ENCODE measurements at places on chromosomes 5 and 9.

DNA sequence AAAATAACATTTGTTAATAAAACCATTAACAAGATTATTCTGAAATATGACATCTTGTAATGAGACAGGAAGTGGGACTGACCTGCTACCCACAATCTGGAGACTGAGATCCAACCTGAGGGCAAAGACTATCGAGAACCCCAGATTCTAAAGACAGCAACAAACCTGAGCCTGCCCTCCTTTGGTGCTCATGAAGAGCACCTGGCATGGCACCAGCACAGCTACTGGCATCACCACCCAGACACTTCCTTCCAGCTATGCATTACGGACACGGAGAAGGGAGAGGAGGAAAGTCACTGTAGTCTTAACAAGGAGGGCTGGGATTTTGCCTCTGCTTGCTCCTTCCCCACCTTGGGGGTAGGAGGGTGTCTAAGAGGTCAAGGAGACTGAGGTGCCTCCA lies 105.5 kb downstream of the AUH start:
- DNase-seq: no peak

DNA sequence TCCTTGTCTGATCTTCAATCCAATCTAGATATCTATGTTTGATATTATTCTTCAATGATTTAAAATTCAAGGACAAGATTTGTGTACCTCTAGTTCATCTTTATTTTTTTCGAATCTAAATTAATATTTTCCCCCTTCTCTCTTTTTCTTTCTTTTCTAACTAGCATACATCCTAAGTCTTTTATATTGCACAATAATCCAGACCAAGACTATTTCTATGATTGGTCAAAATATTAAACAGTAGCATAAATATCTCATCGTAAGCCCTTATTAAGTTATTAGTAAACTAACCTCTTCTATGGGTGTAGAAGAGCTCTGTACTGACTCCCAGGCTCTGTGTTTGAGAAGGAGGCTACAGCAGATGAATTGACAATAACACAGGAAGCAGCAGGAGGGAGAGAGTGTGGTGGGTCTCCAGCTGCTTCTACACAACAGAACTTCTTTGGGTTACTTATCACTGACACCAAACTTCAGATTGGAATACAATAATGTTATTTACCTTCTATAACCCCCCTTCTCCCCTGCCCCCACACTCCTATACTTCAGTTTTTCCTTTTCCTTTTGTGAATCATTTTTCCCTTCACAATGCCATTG lies 11.9 kb upstream of the PLCXD3 start:
- no peak for DNase-seq

DNA sequence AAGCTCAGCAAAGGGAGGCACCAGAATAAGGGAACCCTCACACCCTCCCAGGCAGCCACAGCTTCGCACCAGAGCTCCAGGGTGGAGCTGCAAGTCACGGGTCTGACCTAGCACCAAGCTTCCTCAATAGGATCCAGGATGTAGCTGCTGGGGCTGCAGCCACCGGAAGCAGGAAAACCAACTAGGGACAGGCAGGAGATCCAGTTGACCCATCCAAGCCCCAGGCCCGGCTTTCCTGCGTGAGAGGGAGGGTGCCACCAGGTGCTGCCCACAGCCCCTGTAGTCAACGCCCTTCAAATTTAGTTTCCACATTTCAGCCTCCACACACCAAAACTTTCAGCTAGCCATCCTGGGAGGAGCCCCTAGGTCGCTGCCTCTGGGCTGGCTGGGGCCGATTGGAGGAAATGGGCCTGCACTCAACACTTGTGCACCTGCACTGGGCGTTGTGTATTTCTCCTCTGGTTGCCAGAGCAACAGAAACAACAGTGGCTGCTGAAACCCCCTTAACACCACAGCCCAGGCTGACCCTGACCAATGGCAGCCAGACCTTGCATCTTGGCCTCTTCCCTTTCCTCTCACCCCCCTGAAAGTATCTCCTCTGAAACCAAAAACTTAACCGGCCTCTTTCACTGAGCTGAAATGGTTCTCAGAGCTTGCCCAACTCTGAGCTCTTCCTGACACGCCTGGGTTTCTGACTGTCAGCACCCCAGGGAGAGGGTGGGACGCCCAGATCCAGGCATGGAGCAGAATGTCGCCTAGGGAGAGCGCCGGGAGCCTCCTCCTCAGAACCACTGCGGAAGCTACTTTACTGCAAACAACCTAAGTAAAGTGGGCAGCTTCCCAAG lies 226.5 kb upstream of the MAP3K1 start:
- DNase-seq: no peak

DNA sequence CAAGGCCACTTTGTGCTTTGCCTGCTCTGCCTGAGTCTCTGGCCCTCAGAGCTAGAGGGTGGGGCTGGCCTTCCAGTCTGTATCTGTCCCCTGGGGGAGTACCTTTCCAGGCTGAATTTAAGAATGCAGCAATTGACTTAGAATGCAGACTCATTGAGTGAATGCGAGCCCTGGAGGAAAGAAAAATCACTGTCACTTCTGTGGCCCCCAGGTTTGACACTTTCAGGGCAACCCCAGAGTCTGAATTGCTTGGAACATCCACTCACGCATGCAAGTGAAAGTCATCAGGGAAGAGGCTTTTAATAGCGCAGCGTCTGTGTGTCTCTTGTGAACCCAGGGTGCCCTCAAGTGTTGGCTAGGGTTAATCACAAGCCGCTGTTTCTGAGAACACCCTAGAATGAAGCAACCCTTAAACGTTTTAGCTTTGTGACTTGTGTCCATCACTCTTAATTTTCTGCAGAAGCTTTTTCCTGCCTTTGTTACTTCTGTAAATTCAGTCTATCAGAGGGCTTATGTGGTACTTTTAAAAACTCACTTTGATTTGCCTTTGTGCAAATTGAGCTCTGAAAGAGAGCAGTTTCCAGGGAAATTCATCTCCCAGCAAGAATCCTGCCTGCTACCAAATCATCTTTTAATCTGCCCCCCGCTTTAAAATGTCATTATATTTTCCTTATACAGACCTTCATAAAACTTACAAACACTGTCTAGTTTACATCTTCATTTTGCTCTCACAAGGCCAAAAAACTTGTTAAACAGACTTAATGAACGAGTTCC lies 146.8 kb upstream of the IQGAP2 start:
- DNase-seq: peak; percentile 32

DNA sequence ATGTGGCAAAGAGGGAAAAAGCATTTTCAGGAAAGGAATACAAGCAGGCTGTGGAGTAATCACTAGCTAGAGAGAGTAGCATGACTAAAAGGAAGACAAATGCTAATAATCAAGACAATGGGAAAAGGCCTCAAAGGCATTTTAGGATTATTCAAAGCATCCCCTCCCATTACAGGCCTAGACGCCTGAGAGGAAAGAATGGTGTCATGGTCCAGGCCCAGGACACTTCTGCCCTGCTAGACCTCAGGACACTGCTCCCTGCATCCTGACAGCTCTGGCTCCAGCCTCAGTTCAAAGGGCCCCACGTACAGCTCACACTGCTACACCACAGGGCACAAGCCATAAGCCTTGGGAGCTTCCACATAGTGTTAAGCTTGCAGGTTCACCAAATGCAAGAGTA lies 40.8 kb upstream of the SHISAL2B start:
- no peak for DNase-seq

DNA sequence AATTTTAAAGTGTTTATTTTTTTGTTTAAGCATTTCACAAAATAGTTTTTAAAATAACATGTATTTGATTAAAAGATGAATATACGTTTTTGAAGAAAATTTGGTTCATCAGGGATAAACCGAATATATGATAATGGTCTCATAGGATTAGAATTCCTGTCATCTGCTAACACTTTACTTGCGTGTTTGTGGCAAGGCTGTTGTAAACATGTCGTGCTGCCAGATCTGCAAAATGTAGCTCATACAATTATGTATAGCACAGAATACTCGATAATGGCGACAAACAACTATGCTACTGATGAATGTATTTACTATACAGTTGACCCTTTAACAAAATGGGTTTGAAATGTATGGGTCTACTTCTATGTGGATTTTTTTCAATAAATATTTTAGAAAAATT lies 7.2 kb upstream of the TXNDC8 start:
- no peak for DNase-seq

DNA sequence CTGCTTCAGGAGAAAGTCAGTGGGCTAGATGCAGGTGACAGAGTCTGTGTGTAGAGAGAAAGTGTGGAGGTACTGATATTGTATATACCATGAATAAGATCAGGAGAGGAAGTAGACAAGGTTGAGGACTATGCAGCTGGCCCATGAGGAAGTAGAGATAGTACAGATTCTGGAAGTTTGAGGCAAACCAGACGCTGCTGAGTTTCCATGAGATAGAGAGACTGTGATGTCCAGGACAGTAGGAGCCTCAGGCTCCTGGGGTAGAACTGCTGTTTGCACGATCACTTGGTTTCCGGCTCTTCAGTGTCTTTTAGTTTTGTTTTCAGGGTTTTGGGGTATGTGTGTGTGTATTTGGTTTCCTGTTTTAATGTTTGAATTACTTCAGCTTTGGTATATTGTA lies 13.6 kb downstream of the OTULINL start:
- no peak for DNase-seq

- DNase-seq: no peak
Observed at GRCh38 chr5:173903396-173904140, 15.4 kb downstream of the CPEB4 start.

- no peak for DNase-seq
Observed at GRCh38 chr5:143156572-143156971, 246.9 kb downstream of the NR3C1 start.

GRCh38 chr9:37971108-37971459 lies 67.2 kb upstream of the SLC25A51 start:
- DNase-seq: no peak

GRCh38 chr5:123517476-123517875 lies 5.5 kb downstream of the CSNK1G3 start:
- no peak for DNase-seq

- DNase-seq: no peak
Observed at GRCh38 chr5:111645303-111645838, 111.6 kb downstream of the NREP start.

GRCh38 chr5:72531496-72532190 lies 24.4 kb upstream of the ZNF366 start:
- no peak for DNase-seq

DNA sequence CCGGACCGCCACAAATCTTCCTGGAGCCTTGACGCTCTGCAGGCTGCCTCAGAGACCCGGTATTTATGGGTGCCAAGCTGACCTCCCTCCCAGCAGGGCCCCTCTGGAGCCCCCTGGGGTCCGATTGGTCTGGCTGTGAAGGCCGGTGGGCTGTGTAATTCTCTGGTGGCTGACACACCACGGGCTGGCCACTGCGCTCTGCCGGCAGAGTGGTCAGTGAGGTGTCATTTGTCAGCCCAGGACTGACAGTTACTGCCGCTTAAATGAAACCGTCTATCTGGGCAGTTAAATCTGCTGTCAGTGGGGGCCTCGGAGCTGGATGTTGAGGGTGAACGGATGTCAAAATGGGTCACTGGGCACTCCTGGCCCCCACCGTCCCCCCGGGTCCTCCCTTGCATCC lies 10.7 kb downstream of the NR5A1 start:
- no peak for DNase-seq
